Effector CD4-positive, alpha-beta T cell (primary cell): ENCODE measurements at places on chromosomes 5 and 9.

DNA sequence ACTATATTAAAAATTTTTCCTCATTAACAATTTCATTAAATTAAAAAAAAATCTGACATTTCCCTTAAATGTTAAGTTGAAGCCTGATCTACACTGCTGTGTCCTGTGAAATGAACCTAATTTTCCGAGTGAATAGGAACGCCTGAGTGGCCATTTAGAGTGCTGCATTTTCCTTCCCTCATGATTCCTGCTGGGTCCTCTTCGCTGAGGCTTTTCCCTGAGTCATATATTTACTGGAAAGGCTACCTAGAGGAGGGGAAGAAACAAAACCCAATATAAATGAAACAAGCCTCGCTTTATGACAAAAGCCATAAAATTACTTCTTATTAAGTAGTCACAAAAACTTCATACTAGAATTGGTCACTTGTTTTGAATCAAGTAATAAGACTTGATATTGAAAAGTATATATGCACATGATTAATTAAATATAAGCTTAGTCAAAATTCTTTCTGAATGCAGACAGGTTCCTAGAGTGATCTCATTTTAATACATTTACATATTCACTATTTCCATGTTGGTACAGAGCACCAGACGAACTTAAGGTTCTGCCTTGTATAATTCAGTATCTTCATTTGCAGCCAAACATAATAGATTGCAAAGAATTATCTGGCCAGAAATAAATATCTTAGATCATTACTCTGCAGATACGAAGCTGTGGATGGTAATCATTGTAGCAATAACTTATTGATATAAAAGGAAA, 6.3 kb upstream of the ISCA1 start:
- DNase-seq, result no peak

DNA sequence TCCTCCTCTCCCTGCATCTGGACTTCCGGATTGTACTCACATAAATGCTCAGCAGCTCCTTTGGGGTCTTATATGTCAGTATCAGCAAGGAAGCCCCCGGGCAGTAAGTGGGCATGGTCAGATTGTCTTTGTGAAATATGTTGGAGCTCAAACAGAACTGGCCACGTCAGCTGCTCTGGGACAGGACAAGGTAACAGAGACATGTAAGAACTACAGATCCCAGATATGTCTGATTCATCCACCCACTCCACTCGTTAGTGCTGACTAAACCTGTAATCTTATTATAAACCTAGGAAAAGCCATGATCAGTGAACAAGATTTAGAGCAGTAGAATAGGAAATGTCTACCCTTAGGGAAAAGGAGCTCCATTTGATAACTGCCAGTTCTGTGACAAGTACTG, 561.8 kb downstream of the CETN3 start:
- DNase-seq, result no peak

DNA sequence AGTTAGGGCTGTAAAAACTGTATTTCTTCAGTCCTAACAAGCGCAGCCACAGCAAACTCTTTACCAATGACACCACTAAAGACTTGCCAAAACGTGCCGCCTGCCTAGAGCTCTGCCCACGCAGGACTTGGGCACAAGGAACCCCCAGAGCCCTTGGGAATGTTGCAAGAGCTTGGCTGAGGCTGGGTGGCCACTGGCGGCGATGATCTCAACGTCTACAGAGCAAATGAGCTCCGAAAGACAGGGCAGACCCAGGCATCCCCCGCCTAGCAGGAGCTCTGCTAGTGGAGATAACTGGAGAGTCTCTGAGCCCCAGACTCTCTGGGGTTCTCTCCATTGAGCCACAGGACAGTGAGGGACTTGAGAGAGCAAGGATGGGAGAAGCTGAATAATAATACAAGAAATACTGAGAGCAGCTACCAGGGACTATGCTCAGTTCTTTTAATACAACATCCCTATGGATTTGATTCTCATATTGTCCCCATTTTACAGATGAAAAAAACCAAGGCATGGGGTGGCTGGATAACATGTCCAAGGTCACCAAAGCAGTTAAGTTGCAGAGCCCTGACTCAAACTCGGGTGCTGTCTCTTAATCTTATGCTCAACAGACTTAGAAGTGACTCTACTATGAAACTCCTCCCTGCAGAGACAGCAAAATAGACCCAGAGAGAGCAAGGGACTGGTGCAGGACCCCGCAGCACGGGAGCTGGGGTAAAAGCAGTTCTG, 32.5 kb downstream of the SHB start:
- no peak for DNase-seq

GRCh38 chr5:40474250-40474649, 205.5 kb upstream of the PTGER4 start:
- DNase-seq, result no peak

GRCh38 chr5:109451146-109451545, 41.4 kb upstream of the PJA2 start:
- no peak for DNase-seq

GRCh38 chr5:64876203-64876602, 107.5 kb downstream of the CWC27 start:
- no peak for DNase-seq

GRCh38 chr9:22147813-22148527, 138.9 kb upstream of the CDKN2B start:
- no peak for DNase-seq

- DNase-seq, result no peak
Observed at GRCh38 chr5:113223831-113224604, 210.8 kb downstream of the TSSK1B start.

DNA sequence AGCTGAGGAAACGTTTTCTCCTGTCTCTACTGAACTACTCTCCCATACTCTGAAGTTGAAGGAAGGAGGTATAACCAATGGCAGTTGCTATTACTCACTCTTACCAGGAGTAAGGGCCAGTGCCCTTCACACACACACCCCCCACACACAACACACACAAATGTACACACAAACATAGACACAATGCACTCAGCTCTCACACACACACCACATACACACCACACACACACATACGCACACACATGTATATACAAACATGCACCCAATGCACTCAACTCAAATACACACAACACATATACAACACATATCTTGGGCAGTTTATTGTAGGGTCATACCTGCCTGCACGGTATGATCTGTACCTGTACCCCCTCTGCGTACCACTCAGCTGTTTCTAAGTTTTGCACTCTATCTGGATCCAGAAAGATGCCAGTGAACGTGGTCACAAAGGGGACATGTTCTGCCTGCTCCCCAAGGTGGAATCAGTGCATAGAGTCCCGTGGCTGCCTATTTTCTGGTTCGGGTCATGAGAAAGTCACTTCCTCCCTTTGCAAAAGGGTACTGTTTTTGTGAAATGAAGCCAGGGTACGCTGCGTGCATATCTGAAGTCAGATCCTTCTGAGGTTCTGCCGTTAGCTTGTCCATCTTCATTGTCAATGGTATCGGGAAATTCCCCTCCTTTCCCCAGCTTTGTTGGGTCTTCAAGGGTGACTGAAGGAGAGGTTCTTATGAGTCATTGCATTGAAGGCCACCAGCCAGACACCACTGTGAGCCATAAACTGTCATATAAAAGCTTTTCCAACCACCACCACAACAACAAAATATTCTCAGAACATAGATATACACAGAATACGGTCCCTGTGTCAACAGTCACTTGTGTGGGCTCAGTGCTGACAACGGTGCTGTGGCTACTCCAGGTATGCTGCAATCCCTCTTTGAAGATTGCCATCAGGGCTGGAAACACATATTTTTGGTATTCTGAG, 131.9 kb downstream of the UGCG start:
- no peak for DNase-seq
